Stimulated activated CD4-positive, alpha-beta T cell treated with anti-CD3 and anti-CD28 coated beads, Interleukin-15, amount 100 ng/mL, for 1 hour (primary cell): ENCODE measurements at places on chromosomes 1 and 21.

GRCh38 chr1:193593147-193593885 lies 406.9 kb upstream of the B3GALT2 start:
- no peak for DNase-seq

GRCh38 chr1:181250038-181250437 lies 161.5 kb downstream of the IER5 start:
- no peak for DNase-seq

DNA sequence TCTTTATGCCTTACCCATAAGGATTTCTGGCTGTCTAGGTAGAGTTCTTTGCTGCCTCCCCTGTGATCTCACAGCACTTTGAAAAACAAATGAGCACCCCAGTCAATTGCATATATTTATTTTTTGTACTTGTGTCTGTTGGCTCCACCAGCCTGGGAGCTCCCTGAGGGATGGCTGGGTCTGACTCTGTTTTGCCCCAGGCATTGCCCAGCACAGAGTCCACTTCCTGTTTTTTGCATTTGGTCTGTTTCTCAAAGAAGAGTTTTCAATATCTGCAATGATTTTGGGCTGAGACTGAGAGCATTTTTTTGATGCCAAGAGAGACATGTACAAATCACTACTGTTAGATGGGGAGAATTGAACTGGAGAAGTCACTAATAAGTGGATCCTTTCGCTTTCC lies 125.0 kb downstream of the FOXD2 start:
- no peak for DNase-seq

DNA sequence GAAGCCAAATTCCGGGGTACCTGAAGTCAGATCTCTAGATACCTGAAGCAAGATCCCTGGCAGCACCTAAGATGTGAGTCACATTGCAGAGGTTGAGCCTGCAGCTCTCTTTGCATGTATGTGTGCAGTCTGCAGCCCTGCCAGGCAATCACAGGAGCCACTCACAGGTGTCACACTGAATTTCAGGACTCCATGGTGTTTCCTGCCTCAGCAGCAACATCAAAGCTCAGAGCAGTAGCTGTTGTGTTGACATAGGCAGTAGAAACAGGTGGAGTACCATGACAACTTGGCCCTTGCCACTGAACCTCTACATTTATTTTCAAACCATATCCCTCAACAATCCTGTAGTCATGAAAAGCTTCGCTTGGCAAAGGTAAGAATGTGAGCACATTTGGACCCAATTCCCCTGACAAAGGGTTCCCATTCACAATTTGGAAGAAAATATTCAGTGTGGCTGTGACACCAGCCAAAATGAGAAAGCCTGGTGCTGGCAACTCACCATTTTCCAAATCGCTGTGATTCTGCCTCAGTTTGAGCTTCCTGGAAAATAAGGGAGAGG lies 419.8 kb upstream of the NFIA start:
- DNase-seq = no peak

- DNase-seq = no peak
Observed at GRCh38 chr1:28604411-28604810, 12.3 kb downstream of the RAB42 start.

DNA sequence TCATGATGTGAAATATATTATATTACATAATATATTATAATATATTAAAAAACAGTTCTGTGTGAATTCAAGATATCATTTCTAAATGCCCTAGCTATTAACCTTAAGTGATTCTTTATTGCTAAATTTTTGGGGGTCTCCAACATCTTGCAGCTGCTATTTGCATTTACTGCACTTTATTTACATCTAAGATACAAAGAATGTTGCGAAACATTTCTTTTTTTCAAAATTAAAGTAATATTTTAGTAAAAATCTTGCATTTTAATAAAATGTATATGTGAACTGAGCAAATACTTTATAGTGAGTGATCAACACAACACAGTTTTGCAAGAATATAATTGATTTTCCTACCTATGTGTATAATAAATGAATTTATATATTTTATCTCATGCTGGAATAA lies 181.1 kb downstream of the LRRC40 start:
- DNase-seq = no peak

DNA sequence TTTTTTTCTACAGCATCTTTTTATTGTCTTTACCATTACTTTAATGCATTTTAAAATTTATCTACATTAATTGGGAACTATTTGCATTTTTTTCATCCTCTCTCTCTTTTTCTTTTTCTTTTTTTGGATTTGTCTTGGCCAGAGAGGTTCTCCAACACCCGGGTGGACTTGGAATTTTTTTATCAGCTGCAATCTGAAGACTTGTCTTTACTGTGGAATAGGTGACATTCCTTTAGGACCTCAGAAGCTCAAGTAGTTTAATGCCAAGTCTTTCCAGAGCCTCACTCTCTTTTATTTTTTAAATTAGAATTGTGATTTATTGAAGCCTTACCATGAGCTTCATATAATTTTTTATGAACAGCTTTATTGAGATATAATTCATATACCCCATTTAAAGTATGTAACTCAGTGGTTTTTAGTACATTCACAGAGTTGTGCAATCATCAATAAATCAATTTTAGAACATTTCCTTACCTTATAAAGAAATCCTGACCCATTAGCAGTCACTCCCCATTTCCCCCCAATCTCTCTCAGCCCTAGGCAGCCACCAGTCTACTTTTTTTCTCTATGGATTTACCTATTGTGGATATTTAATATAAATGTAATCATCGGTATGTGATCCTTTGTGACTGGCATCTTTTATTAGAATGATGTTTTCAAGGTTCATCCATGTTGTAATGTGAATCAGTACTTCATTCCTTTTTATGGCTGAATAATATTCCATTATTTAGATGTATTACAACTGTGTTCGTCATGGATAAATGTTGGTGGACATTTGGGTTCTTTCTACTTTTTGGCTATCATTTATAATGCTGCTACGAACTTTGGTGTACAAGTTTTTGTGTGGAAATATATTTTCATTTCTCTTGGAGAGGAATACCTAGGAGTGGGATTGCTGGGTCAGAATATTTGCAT lies 6.2 kb downstream of the TUFT1 start:
- DNase-seq = no peak

- DNase-seq = no peak
Observed at GRCh38 chr1:114075546-114076242, 78.0 kb downstream of the SYT6 start.

GRCh38 chr1:200888349-200888838 lies 6.3 kb upstream of the INAVA start:
- DNase-seq = peak; percentile 50

DNA sequence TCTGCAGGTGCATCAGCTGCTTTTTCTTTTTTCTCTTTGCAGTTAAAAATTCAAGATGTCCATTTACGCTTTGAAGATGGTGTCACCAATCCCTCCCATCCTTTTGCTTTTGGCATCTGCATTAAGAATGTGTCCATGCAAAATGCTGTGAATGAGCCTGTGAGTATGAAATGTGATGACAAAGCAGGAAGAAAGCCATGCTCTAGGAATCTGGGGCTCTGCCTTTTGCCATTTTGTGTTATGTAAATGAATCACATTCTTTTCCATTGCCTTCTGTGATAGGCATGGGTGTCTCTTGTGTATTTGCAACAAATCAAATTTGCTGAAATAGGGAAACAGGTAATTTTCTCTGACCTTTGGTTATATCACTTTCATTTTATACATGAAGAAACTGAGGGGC lies 19.4 kb downstream of the VPS13D start:
- DNase-seq = no peak

DNA sequence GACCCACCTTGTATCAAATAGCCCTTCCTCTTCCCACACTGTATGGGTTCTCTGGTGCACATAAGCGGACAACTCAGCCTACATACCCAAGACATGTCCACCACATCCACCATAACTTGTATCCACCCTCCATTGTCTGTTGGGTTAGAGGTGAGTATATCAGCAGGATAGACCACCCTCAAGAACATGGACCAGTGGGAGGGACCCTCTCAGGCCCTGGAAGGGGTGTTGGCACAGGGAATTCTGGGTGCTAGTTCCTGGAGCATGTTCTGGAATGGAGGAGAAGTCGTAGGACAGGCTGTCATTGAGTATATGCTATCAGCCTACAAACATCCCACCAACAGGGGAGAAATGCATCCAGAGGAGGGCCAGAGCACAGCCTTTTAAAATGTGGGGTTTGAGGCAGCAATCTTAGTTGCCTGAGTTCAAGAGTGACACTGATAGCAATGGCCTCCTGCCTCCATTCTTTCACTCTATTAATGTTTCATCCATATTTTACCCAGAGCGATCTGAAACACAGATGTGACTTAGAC lies 7.5 kb downstream of the CD55 start:
- no peak for DNase-seq

DNA sequence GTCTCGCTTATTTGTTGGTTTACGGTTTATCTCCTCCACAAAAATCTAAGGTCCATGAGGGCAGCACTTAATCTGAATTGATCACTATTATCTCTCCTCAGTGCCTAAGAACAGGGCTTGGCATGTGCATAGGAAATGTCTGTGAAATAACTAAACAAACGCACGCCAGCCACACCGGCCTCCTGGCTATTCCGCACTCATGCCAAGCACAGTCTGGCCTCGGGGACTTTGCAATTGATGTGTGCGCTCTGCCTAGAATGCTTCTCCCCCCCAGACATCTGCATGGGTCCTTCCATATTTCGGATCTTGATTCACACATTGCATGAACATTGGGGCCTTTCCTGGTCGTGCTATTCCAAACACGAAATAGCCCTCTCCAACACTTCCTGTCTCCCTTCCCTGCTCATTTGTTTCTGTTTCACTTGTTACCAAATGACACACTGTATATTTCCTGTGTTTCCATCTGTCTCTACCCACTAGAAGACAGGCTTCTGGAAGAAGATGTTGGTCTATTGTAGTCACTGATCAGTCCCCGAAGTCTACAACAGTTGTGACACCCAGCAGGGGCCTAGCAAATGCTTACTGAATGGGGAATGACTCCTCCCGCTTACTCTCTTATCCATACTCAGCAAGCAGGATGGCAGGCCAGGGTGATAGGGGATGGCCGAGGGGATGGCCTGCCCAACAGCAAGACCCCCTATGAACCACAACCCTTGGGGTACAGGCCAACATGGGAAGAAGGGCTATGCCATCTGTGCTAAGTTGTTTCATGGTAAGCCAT lies 93.9 kb downstream of the GLIS1 start:
- DNase-seq = no peak

GRCh38 chr1:221072214-221072613 lies 193.0 kb downstream of the HLX start:
- no peak for DNase-seq

DNA sequence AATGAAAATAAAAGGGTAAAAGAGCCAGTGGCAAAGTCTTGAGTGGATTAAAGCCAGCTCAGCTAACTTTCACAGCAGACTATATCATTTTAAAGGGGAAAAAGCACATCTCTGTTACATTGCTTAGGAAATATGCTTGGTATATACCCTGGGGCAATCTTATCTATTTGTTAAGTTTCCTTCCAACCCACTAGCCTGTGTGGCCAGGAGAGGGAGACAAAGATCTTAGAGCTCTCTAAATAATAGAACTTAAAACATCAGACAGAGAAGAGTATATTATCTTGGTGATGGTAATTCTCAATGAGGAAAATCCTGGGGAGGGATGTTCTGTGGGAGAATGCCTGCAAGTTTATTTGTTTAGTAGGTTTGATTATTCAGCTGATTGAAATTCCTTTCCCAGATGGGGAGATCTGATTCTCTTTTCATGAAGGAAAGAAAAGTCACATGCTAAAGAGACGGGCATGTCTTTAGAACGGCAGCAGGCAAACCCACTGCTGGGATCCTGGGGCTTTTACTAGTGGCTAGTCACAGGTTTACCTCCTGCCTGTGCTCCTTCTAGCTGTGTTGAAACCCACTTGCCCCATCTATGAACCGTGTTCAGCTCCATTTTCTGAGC lies 3.6 kb downstream of the KCNE2 start:
- DNase-seq = no peak

- no peak for DNase-seq
Observed at GRCh38 chr1:47229886-47230691, 1.9 kb downstream of the TAL1 start.

DNA sequence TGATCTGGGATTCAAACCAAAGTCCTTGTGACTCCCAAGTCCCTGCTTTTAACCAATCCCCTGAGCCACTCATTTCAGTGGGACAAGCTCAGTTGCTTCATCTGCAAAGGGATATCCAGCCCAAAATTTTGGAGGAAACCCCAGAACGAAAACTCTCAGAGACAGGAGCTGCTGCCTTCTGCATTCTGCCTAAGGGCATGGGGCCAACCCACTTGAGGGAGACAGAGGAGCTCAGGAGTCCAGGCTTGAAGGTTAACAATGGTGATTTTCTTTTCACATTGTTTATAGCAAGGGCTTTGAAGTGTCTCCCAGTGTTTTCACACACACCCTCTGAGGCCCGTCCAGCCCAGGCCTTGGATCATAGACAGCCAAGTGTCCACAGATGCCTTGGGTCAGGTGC lies 148.1 kb upstream of the CTTNBP2NL start:
- DNase-seq = no peak

- DNase-seq = peak; percentile 33
Observed at GRCh38 chr1:52633291-52633754, 355 bp downstream of the SHISAL2A start.

DNA sequence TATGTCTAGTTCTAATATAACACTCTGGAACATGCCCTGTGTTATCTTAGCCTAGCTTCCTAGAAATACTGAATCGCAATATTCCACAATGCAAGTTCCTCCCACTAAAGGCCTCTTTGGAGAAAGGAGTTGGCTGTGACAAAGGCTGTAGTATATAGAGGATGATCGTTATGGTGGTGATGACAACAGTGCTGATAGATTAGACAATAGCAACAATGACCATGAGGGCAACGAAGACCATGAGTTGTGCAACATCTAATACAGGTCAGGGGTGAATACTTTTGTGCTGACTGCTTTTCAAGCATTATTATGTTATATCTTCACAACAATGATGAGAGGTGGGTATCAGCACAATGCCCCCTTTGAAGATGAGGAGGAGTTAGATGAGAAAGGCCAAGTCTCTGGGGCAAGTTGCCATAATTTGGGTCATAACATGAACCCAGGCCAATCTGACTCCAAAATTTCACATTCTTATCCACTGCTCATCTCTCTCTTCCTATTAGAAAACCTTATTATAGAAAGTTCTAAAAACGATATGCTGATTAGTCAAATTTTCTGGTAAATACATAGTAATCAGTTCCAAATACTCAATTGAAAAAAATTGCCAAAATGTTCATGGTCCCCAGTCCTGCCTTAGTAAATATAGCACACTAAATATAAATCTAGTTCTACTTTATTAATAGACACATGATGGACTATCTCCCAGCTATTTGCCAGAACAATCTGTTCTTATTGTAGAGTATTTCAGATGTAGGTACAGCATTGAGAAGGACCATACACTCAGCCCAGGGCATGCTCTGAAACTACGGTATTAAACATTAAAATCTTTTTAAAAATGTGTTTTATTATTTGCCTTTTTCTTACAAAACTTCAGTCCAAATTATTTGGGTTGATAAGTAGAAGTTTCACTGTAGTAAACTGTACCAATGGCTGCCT lies 37.5 kb downstream of the HIVEP3 start:
- no peak for DNase-seq

DNA sequence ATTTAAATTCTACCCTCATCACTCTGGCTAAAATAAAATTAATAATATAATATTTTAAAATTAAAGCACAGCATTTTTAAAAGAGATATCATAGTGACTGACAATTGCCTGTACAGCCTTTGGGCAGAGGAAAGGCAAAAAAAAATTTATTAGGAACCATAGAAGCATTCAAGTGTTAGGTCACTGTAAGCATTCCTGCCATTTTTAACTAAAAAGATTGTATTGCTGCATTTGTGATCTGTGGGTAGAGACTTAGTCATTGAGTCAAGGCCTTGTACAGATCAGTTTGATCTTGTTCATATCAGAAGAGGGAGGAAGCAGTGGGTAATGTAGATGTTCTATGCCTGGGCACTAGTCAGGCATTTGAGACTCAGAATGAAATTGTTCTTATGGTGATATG lies 109.9 kb downstream of the LYPLAL1 start:
- no peak for DNase-seq

GRCh38 chr1:66626261-66626660 lies 92.3 kb downstream of the SGIP1 start:
- no peak for DNase-seq
